NCI-H1048 (cell line): ENCODE measurements at places on chromosomes 2 and 18.

- no peak for DNase-seq
Measured at GRCh38 chr2:219331560-219332213, 857 bp downstream of the RESP18 start.

GRCh38 chr2:1649103-1650084 is 94.9 kb downstream of the PXDN start:
- no peak for DNase-seq

DNA sequence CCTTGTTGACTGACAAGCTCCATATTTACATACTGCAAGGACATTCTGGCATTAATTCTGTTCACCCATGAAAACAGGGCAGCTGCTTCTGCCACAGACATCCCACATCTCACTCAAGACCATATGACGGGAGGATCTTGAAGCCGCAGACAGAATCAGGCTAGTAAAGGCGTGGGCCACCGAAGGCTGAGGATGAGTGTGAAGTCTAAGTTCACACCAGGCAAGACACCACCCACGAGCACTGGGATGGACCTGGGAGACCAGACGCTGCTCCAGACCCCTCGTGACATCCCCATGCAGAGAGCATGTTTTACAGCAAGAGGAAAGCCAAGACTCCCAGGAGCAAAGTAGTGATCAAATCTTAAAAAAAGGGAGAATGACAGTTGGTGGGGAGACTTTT is 3.2 kb downstream of the FHL2 start:
- no peak for DNase-seq

- DNase-seq = no peak
Measured at GRCh38 chr18:62264984-62265383, 60.1 kb upstream of the TNFRSF11A start.

- DNase-seq = no peak
Measured at GRCh38 chr2:168457190-168457895, 1.3 kb downstream of the CERS6 start.
